Amniotic epithelial cell (primary cell): ENCODE measurements at places on chromosomes 11 and 22.

- no peak for DNase-seq
Measured at GRCh38 chr11:46981436-46981835, 44.9 kb downstream of the CSTPP1 start.

GRCh38 chr11:8202516-8203413, 33.9 kb upstream of the RIC3 start:
- DNase-seq, result no peak

GRCh38 chr11:47592251-47592650, 2.0 kb downstream of the C1QTNF4 start:
- DNase-seq, result no peak

DNA sequence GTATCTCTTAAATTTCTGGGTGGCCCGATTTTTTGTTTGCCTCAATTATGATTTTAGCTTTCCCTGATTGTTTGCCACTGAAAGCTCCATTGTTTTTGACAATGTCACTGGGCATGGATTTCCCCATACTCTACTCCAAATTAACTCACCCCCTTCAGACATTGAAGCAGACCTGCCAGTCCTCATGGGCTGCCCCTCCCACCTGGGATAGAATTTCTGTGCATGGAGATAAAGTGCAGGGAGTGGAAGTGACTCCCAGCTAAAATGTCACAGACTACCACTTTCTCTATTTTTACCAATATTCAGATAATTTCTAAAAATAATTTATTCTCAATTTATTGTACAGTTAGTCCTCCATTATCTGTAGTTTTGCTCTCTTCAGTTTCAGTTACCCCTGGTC, 79.1 kb upstream of the CLPB start:
- DNase-seq, result no peak

DNA sequence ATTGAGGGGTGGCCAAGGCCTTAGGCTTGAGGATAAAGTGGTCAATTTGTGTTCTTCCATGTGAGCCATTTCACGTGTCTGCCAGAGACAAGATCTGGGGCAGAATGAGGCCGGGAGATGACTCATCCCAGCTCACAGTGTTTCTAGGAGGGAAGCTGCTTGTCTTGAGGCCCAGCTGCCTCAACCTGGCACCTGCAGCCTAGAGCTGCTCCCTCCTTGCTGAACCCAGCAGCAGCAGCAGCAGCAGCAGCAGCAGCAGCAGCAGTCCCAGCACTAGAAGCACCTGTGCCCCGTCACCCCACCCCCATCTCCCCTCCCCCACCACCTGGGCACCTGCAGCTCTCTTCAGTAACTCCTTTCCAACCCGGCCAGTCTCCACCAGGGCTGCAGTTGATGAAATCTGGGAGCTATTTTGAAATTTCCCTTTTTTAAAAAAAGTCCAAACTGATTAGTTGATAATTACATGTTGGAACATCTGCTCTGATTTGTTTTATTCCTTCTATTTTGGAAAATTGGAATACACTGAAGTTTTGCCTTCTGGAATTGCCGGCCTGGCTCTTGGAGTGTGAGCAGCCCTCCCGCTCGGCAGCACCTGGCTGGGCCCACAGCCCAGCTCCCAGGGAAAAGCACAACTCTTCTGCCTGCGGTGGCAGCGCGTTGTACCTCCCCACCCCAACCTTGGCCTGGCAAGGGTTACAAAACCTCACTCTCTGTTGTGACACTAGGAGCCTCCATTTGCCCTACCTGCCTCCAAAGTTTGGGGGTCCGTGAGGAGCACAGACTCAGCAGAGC, 143.5 kb downstream of the NXPE2 start:
- DNase-seq, result peak; percentile 13

DNA sequence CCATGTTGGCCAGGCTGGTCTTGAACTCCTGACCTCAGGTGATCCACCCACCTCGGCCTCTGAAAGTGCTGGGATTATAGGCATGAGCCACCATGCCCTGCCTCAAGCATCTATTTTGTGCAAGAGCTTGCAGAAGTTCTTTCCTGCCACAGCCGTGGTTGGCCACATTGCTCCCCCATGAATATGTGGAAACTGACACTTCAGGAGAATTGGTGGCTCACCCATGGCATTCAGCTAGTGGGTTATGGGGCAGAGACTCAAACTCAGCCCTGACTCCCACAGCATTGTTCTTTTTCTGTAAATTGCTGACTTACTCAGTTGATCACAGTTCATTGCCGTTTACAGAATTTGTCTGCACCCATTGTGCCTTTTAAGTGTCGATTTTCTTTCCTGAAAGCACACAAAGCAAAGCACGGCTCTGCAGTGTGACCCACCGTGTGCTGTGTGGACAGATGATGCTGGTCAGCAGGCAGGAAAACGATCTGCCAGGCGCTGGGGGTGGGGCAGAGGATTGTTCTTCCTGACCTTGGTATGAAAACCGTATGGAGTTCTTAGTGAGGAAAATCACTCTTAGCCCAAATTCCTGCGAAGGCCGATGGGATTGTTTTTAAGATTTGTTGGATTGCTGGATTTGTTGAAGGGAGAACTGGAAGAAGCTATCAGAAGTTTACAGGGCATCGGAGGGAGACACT, 115.6 kb downstream of the PTPRJ start:
- DNase-seq, result peak; percentile 32

GRCh38 chr11:64323373-64323772, 5.5 kb downstream of the PRDX5 start:
- no peak for DNase-seq

DNA sequence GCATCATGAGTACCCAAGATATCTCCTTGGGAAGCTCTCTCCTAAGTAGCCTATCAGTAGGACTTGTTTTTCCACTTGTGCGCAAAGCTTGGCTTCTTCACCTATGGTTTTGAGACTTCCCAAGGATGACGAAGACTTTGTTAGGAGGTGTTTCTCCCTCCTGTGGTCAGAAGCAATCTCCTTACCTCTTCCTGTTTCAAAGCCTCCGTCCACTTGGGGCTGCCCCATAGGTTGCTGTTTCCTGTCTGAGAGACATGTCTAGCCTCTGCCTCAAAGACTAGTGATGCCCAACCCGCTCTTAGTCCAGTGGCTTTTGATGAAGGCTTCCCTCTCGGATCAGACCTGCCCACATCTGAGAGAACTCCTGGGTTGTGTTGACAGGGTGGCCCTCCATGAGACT, 92.9 kb downstream of the TRAF6 start:
- DNase-seq, result no peak

- no peak for DNase-seq
Measured at GRCh38 chr11:59841514-59841913, 3.8 kb downstream of the CBLIF start.

GRCh38 chr22:20090730-20091240, 10.7 kb downstream of the DGCR8 start:
- DNase-seq, result no peak

- peak; percentile 77 for DNase-seq
Measured at GRCh38 chr11:79419120-79419519, 21.7 kb downstream of the TENM4 start.

DNA sequence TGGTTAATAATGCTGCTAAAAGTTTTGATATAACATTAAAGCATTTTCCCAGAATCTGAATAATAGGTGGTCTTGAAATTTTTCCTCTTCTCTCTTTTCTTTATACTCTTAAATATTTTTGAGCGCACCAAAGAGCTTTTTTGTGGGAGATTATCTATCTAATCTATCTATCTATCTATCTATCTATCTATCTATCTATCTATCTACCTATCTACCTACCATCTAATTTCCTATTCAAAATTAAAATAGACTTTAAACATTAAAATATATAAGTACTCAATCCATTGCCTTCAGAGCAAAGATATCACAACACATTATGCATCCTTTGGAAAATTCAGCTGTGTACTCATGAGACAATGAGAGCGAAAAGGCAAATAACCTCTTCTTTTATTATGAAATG, 55.8 kb downstream of the ELMOD1 start:
- no peak for DNase-seq

DNA sequence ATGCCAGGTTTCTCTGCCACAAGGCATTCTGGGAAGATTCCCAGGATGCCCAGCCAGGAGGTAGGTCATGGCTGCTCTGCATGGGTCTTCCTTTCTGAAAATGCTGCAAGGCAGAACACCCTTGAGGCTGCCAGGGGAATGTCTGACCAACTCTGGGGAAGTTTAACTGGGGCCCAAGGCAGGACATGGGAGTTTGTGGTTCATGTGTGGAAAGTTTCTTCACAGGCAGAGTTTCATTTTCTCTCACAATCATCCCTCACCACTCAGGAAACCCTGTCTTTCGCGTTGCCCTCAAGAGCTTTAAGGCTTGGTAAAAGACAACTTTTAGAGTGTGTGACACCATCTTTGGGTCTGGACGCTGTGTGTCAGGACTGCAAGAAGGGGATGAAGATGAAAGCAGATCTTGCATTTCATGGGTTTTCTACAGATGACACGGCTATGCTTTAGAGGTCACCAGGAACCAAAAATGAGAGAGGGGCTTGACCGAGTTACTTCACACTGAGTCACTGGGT, 133.5 kb downstream of the CD44 start:
- DNase-seq, result peak; percentile 10

DNA sequence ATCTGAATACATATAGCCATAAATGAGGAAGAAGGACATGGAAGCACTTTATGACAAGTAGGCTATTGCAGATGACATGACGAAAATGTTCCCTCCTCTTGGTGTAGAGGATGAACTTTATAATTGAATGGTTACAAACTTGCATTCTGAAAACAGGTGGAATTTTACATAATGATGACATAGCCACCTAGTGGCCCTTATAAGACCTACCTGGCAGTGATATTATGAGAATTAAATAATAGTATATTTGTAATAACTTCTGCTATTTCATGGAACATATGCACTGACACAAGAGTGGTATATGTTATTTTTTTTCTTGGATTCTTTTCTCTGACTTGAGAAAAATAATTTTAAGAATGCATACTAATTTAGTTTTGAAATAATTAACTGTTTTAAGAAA, 22.9 kb downstream of the TRIM22 start:
- DNase-seq, result peak; percentile 10

GRCh38 chr11:47591764-47592163, 2.4 kb downstream of the C1QTNF4 start:
- no peak for DNase-seq

DNA sequence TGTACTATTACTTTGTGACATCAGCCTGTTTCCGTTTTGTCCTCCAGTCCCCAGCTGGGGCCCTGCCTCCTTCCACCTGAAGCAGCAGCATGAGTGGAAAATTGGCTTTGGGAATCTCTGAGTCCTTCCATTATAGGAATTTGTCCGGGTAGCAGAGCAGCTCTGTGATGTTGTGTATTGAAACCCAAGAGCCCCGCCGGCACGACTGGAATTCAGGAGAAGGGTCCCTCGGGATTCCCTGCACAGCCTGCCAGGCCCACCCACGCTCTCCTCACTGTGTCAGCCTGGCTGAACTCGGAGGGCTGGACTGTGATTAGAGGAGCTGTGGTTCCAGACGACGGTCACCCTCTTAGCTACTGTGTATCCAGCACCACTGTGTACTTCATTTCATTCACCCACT, 18.8 kb upstream of the TSPAN18 start:
- DNase-seq, result no peak

DNA sequence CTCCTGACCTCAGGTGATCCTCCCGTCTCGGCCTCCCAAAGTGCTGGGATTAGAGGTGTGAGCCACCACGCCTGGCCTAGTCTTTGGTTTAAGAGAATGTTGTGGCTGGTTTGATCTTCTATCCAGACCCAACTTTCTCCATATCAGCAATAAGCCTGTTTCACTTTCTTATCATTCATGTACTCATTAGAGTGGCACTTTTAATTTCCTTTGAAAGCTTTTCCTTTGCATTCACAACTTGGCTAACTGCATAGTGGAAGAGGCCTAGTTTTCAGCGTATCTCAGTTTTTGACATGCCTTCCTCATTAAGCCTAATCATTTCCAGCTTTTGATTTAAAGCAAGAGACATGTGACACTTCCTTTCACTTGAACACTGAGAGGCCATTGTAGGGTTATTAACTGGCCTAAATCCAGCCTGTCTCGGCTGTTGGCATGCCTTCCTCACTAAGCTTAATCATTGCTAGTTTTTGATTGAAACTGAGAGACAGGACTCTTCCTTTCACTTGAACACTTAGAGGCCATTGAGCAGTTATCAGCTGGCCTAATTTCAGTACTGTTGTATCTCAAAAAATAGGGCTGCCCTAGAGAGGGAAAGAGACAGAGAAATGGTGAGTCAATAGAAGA, 13.1 kb upstream of the RPL3 start:
- DNase-seq, result no peak

GRCh38 chr11:58900479-58901420, 38.5 kb upstream of the GLYATL1 start:
- peak; percentile 94 for DNase-seq

- DNase-seq, result no peak
Measured at GRCh38 chr22:35552196-35552842, 11.7 kb downstream of the RASD2 start.

- DNase-seq, result no peak
Measured at GRCh38 chr11:41816396-41816795, 356.9 kb upstream of the LRRC4C start.

DNA sequence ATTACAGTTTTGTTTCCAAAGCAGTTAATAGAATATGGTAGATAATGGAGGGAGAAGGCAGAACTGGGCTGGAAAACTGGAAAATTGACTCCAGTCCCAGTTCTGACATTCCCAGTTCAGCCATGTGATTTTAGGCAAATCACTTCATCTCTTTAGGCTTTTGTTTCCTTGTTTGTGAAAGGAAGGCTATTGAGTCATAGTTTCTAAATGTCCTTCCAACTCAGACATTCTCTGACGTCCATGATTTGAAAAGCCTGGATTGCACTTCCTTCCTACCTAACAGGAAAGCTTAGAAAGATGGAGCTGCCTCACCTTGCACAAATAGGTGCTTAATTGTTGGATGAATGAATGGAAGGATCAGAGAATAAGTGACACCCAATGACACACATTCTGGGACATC, 19.8 kb upstream of the GALNT18 start:
- DNase-seq, result no peak

DNA sequence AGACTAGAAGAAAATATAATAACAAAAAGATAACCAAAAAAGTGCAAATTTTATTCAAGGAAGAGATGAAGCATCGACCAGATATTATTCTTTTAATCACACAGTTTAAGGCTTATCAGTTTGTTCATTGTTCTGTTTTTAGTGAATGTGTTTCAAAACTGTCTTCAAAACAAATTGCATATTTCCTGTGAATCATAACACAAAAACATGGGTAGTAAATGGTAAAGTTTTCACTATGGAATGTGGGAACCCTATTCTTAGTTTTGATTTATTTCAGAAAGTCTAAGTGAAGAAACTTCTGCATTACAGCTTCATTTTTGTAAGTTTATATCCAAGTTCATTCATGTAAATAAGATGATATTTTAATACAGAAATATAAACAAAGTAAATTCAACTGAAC, 207.6 kb upstream of the LUZP2 start:
- DNase-seq, result peak; percentile 73

DNA sequence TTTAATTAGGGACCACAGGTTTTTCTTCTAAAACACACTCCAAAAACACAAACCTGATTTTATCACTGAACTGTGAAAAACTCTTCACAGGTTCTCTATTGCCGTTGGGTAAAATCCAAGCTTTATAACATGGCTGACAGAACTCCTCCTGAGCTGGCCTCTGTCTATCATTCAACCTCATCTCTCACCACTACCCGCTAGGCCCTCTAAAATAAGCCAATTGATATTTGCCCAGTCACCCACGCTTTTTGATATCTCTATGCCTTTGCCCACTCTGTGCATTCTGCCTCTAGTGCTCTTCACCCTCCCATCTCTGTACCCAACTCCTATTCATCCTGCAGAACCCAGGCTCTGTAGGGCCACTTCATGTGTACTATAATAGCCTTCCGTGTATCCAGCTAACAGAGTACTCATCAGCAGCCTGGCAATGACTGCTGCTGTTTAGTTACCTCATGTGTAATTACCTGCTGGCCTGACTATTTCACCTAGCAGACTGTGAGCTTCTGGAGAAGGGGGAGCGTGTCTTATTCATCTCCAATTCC, 1.1 kb upstream of the CNGA4 start:
- no peak for DNase-seq

- no peak for DNase-seq
Measured at GRCh38 chr22:41974691-41975290, 5.5 kb downstream of the SEPTIN3 start.
